ENCODE measurements at places on chromosomes 5 and 9. TPM values are rescaled to one million over a fixed set of nuclear protein-coding genes. Genes with fewer than 3 reads are reported as not detected.

- peaks cover 72% of the 10 kb centered on the region for H3K4me1 ChIP-seq
- no peak for DNase-seq
- peak overlapping the region; percentile 80 for H3K4me3 ChIP-seq
Observed at GRCh38 chr5:10250806-10251276, 761 bp downstream of the CCT5 start.

TXNDC8 gene
- total RNA-seq, result not detected

- no peaks in the 10 kb centered on the region for H3K36me3 ChIP-seq
- no peak overlapping the region for H3K27ac ChIP-seq
- H3K27me3 ChIP-seq, result peaks cover 3% of the 10 kb centered on the region
- no peak for DNase-seq
Observed at GRCh38 chr5:127647361-127647958, 1.4 kb upstream of the CTXN3 start.

DNA sequence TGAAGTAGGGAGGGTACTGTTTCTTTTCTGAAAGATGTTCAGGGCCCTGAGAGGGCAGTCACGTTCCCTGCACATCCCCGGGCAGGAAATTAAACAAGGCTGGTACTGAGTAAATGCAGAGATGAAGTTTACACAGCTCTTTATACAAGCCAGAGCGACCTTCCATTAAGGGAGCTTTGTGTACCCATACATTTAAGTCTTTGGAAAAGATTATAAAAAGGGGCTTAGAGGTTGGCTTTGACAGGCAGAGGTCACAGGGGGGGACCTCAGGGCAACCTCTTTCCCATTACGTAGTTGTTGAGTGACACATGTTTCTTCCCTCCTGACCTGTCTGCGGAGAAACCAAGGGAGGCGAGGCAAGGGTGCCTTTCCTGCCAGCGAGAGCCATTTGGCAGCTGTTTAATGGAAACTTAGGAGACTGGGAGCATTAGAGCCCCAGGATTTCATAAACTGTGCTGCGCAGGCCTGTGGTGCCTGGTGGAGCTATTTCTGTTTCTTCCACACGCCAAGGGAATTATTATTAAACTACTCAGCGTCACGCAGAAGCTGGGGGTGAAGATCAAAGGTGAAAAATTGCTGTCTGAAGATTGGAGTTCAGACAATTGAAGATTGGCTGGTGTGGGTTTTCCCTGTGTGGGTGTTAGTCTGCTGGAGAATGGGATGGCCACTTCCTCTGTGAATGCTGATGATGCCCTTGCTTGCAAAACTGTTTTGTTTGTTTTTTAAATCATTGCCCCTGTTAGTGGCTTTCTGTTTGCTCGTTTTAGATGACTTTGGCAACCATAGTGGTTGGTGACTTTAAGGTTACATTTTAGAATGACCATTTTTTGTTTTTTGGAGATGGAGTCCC, 3.2 kb upstream of the SMIM32 start:
- peaks cover 30% of the 10 kb centered on the region for H3K4me1 ChIP-seq
- H3K4me3 ChIP-seq, result no peak overlapping the region
- no peak for DNase-seq
- H3K27ac ChIP-seq, result no peak overlapping the region
- no peaks in the 10 kb centered on the region for H3K36me3 ChIP-seq
- peaks cover 20% of the 10 kb centered on the region for H3K27me3 ChIP-seq

DNA sequence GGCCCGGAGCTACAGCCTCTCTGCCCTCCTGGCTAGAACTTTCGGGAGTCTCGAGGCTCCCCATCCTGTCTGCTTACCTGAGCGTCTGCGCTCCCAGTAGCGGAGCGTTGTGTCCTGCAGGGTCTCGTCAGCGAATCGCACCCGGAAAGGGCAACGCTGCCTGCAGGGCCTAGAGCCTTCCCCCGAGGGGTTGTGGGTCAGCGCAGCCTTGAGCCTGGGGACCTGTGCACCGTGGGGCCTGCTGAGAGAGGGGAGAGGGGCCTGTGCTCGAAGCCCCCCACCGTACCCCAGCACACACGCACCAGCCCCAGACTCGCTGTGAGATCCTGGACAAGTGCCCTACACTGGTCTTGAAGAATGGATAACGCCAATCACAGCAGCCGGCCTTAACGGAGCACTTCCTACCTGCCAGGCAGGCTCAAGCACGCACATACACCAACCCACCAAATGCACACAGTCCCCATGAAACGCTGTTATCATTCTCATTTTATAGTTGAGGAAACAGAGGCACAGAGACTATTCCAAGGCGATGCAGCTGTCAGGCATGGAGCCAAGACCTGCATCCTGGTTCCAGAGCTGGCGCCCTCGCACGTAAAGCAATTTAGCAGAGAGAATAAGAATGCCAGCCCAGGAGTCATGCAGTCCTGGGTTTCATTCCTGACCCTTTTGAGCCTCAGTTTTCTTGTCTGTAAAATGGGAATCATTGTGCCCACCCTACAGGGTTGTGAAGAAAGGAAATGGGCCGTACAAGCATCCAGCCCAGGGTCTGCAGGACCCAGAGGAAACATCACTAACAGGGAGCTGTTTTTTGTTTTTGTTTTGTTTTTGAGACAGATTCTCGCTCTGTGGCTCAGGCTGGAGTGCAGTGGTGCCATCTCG, 5.3 kb downstream of the C9orf50 start:
- no peaks in the 10 kb centered on the region for H3K27me3 ChIP-seq
- H3K4me1 ChIP-seq, result peaks cover 23% of the 10 kb centered on the region
- no peak overlapping the region for H3K27ac ChIP-seq
- H3K4me3 ChIP-seq, result no peak overlapping the region

LOX gene
- 0.73 TPM for total RNA-seq

- H3K4me1 ChIP-seq, result peaks cover 63% of the 10 kb centered on the region
- H3K27me3 ChIP-seq, result no peaks in the 10 kb centered on the region
- no peaks in the 10 kb centered on the region for H3K36me3 ChIP-seq
- DNase-seq, result peak; percentile 35
- no peak overlapping the region for H3K4me3 ChIP-seq
- H3K27ac ChIP-seq, result no peak overlapping the region
Observed at GRCh38 chr5:171957591-171958251, 48.7 kb downstream of the FBXW11 start.

DNA sequence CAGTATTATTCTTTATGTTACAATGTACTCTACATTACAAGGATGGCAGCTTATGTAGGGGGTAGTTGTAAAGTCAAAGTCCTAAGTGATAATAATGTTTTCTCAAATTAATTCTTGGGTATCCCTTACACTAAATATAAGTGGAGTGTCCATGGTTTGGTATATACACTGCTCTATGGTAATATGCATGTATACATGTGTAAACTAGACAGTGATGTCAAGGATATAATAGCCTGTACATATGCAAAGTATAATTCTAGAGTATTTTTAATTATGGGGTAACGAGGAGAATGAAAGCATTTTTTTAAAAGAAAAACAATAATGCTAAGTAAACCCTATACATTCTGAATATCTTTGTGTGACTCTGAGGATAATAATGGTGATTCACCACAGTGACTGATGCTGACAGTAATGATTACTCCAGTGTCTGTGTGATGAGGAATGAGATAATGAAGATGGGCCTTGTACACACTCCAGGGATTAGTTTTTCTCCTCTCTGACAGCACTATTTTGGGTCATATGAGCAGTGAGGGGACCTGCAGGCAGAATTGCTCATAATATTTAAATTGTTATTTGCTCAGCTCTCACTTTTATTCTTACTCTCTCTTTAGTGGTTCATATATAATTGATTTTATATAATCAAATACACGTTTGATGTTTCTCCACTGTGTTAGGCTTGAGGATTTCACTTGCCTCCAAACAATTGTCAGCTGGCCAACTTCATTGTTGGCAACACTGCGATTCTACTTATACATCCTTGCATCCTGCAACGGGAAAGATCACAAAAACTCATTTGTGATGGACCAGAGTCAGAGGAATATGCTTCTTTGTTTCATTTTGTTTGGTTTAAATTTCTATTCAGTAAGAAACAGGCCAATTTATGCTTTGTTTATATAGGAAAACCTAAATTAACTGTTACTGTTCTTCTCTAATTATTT, 88.2 kb downstream of the NREP start:
- H3K27me3 ChIP-seq, result peaks cover 7% of the 10 kb centered on the region
- DNase-seq, result no peak
- no peaks in the 10 kb centered on the region for H3K36me3 ChIP-seq

GRCh38 chr5:131242728-131243255, 21.1 kb upstream of the CDC42SE2 start:
- no peaks in the 10 kb centered on the region for H3K27me3 ChIP-seq
- no peak for DNase-seq
- no peak overlapping the region for H3K4me3 ChIP-seq
- H3K27ac ChIP-seq, result no peak overlapping the region

DNA sequence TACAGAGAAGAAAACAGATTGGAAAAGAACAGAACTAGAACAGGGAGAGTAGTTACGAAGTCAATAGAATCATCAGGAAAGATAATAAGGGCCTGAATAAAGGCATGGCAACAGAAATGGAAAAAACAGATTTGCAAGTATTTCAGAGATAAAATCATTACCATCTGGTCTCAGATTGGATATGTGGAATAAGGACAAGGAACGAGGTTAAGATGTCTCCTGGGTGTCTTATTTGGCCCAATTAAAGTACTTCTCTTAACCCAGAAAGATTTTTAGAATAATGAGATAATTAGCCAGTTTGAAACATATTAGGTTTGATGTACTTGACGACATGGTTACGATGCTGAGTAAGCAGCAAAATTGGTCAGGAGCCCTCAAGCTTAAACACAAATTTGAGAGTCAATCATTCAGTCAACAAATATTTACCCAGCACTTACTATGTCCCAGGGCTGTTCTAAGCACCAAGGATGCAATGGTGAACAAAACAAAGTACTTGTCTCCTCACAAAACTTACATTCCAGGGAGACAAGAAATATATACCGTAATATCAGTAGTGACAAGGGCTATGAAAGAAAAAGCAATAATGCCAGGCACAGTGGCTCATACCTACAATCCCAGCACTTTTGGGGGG, 18.3 kb downstream of the RICTOR start:
- no peaks in the 10 kb centered on the region for H3K27me3 ChIP-seq
- peaks cover 36% of the 10 kb centered on the region for H3K4me1 ChIP-seq
- no peak overlapping the region for H3K27ac ChIP-seq
- H3K4me3 ChIP-seq, result no peak overlapping the region
- no peak for DNase-seq
- no peaks in the 10 kb centered on the region for H3K36me3 ChIP-seq

DNA sequence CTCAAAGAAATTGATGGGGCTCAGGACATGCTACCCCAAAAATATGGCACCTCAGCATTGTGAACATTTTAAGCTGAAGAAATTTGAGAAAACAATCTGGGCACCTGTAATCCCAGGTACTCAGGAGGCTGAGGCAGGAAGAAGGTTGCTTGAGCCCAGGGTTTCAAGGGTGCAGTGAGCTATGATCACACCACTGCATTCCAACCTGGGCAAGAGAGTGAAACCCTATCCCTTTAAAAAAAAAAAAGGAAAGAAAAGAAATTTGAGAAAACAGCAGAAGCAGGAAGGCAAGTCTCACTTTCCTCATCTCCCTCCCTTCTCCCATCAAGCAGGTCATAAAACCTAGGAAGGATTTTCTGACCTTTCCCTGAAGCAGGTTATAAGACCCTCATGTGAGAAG, 23.6 kb downstream of the TPD52L3 start:
- no peaks in the 10 kb centered on the region for H3K27me3 ChIP-seq
- H3K27ac ChIP-seq, result no peak overlapping the region
- H3K4me1 ChIP-seq, result no peaks in the 10 kb centered on the region
- DNase-seq, result no peak
- no peaks in the 10 kb centered on the region for H3K36me3 ChIP-seq
- no peak overlapping the region for H3K4me3 ChIP-seq

GRCh38 chr9:132077881-132078698, 1.6 kb downstream of the MED27 start:
- peak overlapping the region; percentile 93 for H3K4me3 ChIP-seq
- no peak overlapping the region for H3K27ac ChIP-seq
- H3K4me1 ChIP-seq, result peaks cover 31% of the 10 kb centered on the region
- H3K36me3 ChIP-seq, result peaks cover 2% of the 10 kb centered on the region
- DNase-seq, result no peak
- H3K27me3 ChIP-seq, result peaks cover 4% of the 10 kb centered on the region

DNA sequence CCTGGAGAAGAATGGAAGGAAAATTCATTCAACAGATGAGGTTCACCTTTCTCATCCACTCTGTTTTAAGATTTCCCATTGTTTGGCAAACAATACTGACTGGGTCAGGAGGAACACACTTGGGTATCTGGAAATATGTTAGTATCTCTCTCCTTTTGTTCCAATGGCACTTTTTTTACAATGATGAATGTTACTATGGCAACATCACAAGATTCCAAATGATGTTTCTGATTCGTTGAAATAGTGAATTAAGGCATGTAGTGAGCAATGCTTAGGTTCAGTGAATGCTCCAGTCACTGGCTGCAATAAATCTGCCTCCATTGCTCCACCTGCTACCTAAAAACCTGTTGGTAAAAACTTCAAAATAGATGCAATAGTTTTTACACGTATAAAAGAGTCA, 392.8 kb downstream of the DNAH5 start:
- DNase-seq, result no peak
- no peak overlapping the region for H3K4me3 ChIP-seq
- H3K36me3 ChIP-seq, result no peaks in the 10 kb centered on the region
- no peaks in the 10 kb centered on the region for H3K27me3 ChIP-seq
- no peak overlapping the region for H3K27ac ChIP-seq
- H3K4me1 ChIP-seq, result no peaks in the 10 kb centered on the region

DNA sequence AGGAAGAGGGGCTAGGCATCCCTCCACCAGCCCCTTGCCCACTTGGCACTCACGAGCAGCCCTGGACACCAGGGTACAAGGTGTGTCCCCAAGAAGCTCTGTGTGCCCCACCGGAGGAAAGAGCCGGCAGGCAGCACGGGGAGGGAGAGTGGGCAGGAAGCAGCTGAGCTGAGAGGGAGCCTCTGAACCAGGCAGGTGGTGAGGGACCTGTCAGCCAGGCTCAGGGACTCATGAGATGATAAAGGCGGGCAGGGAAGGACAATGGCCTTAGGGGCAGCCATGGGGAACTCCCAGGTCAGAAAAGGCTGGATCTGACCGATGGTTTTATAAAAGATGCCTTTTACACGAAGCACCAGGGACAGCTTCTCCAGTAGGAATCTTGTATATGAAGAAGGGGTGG, 112.0 kb downstream of the VAV2 start:
- H3K4me3 ChIP-seq, result no peak overlapping the region
- peaks cover 2% of the 10 kb centered on the region for H3K36me3 ChIP-seq
- H3K27me3 ChIP-seq, result no peaks in the 10 kb centered on the region
- H3K4me1 ChIP-seq, result peaks cover 73% of the 10 kb centered on the region
- H3K27ac ChIP-seq, result no peak overlapping the region

GRCh38 chr5:54829676-54830535, 155.5 kb downstream of the ESM1 start:
- H3K27ac ChIP-seq, result no peak overlapping the region
- H3K27me3 ChIP-seq, result no peaks in the 10 kb centered on the region
- H3K4me3 ChIP-seq, result no peak overlapping the region
- DNase-seq, result no peak
- H3K4me1 ChIP-seq, result no peaks in the 10 kb centered on the region

PCDHA13 gene
- total RNA-seq, result 0.04 TPM
